NCI-H1417 treated with DMSO at 0.1 percent for 48 hours (cell line): ENCODE measurements at places on chromosomes 1 and 21.

DNA sequence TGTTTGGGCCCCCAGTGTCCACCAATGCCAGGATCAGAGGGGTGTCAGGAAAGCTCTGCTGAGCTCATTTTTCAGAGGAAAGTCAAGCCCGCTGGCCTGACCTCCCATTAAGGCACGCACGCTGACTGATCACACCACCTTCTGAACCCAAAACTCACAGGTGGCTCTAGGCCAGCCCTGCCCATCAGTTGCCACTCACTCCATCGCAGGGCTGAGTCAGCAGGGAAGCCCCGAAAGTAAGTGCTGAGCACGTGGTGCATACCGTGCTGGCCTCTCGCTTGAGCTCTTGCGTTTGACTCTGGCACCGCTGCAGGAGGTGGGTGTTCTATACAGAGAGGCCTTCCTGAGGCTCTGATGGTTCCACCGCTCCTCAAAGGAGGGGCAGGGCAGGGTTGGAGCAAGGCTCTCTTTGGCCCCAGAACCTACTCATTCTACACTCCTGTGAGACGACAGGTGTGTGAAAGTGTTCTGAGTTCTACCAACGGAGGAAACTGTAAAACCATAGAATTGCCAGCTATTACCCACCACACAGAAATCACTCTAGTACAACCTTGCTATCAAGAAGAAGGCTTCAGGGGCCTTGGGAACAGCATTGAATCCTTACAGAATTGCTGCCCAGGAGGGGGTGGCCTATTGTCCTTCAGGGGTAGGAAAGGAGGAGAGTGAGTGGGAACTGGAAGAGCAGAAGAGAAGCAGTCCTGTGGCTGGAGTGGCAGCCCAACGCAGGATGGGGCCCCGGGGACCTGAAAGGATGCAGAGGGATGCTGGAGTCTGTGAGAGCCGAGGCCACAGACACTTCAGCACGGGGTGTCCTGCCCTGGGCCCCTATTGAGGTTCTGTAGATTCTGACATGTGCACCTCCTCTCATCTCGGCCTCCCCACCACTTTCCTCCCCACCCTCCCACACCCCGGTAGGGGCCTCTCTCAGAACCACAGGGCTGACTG is 214.7 kb upstream of the EDN2 start:
- DNase-seq = no peak

DNA sequence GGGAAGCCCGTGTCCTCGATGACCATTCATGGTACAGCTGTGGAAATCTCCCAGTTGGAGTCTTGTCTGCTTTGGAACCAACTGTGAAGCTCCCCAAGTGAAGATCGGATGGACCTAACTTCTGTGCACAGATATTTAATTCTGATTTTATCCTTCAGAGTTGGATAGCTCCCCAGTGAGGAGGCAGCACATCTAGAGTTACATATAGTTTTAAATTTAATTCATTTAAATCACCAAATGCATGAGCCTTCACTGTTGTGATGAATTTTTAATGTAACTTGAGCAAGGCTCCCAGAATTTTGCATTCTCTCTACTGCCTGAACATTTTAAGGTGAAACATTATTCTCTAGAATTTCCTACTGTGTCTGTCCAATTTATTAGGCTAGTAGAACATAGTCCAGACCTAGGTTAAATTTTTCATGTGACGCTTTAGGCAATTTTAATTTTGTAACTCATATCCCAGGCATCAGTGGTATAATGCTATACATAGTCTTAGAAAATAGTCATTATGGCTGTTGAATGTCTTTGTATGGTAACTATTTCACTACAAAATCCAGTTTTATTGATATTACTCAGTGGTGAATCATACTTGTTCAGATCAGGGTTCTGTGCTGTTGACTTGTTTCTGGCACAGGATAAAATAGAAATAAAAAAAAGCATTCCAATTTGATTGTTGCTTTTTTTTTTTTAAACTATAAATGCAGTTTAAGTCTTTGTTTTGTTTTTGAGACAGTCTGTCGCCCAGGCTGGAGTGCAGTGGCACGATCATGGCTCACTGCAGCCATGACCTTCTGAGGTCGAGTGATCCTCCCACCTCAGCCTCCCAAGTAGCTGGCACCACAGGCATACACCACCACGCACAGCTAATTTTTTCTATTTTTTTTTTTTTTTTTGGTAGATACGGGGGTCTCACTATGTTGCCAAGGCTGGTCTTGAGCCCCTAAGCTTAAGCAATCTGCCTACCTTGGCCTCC is 66.9 kb downstream of the PRDM2 start:
- no peak for DNase-seq

DNA sequence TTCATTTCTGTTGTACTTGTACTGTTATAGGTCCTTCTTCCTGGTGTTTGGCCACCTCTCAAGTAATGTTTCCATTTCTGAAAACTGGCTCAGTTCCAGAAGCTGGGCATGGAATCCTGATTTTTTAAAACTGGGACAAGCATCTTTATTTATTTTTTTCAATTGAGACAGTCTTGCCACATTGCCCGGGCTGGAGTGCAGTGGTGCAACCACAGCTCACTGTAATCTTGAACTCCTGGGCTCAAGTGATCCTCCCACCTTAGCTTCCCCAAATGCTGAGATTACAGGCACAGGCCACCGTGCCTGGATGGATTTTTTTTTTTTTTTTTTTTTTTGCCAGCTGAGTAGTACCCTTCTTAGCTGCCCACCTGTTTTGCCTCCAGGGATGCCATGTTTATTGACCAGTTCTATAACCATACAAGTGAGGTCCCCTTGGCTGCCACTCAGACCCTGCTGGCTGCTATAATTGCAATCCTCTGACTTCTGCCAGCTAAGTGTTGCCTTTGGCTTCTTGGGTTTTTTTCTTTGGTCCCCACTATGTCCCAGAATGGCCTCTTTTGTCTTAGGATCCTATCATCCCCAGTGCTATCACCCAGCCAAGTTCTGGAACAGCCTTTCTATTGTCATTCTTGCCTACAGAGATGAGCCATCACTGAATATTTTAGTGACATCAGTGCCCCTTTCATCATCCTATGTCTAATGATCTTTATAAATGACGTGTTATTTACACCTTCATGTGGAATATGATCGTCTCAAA is 3.9 kb upstream of the DIP2A start:
- DNase-seq = no peak

DNA sequence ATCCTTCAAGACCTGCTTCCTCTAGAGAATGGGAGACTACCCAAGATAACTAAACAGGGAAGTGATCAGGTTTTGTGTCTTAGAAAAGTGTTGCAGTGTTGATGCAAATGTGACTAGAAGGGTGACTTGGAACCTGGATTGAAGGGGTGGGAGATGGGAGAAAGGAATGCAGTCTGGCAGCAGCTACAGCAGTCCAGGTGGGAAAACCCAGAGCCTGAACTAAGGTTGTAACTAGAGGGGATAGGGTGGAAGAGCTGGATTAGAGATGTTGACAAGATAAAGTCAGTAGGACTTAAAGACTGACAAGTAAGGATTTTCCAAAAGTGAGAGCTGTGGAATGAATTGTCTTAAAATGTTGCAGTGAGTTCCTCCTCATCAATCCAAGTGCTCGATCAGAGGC is 7.1 kb upstream of the SHISA4 start:
- DNase-seq = no peak

- DNase-seq = no peak
These were observed 77.1 kb downstream of the ZNF281 start for GRCh38 chr1:200332716-200333115.

DNA sequence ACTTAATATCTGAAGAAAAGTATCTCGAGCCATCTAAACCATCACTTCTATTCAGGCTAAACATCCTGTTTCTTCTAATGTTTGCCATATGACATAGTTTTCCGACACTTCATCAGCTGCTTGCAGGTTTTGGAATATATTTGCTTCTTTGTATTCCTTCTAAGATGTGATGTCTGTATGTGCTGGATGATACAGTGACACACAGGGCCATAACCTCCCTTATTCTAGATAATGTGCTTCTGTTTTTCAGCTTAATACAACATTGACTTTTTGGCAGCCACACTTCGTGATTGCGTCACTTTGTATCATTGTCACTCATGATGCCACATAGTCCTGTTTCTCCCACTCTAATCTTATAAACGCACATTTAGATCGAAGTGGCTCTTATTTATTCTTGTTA is 156.3 kb downstream of the CRB1 start:
- no peak for DNase-seq

- DNase-seq = peak; percentile 76
These were observed 168.4 kb upstream of the C21orf91 start for GRCh38 chr21:17987382-17988101.

DNA sequence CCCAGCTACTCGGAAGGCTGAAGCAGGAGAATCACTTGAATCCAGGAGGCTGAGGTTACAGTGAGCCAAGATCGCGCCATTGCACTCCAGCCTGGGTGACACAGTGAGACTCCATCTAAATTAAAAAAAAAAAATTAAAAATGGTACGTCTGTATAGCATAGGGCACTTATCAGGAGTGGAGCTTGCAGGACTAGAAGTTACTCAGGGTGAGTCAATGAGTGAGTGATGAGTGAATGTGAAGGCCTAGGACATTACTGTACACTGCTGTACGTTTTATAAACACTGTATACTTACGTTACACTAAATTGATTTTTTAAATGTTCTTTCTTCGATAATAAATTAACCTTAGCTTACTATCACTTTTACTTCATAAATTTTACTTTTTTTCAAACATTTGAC is 183.6 kb downstream of the NR5A2 start:
- DNase-seq = no peak

- no peak for DNase-seq
These were observed 6.7 kb upstream of the ADARB1 start for GRCh38 chr21:45067462-45068285.

GRCh38 chr1:234611225-234611846 is 1.4 kb upstream of the IRF2BP2 start:
- DNase-seq = peak; percentile 85

GRCh38 chr1:44807364-44808062 is 362 bp upstream of the DYNLT4 start:
- peak; percentile 28 for DNase-seq

DNA sequence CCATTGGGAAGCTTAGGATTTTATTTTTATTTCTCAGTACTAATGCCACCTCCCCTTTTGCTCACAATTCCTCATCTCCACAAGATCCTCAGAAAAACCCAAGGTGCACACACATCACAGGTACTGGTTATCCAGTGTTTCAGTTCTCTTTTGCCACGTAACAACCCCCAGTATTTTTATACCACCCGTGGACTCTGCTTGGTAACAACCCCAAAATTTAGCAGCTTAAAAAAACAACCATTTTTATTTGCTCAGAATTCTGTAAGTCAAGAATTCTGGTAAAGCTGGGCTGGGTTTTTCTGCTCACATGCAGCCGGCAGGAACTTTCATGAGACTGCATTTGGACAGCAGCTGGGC is 180.0 kb downstream of the KAZN start:
- no peak for DNase-seq
